ENCODE measurements at places on chromosomes 5 and 9.
A peak's percentile ranks its signal among the peaks of the same experiment; 100 is the strongest.

DNA sequence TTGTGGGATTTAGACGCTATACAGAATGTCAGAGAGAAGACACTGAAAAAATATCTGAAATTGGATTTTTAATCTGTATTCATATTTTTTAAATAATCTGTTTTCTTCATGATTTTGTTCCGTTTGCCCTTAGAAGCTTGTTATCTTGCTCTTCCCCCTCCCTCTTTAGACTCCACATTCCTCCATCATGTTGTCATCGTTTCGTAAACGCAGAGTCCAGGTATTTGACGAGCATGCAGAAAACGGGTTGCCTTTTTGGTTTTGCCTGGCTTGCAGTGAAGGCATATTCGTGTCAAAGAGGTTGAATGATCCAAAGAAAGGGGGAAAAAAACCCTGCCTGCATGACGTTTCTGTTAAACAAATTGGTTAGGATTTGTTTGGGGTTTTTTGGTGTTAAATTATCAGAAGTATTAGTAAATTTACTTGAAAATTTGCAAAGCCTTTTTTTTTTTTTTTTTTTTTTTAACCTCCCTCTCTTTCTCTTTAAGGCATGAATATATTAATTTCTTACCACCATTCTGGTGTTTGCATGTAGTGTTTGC, 2.9 kb downstream of the SPTAN1 start:
- DNase-seq: no peak

- DNase-seq: peak; percentile 82
These were observed 134.4 kb downstream of the AOPEP start for GRCh38 chr9:94860678-94861588.

GRCh38 chr9:137487454-137488326, 28.6 kb upstream of the NSMF start:
- peak; percentile 89 for DNase-seq

GRCh38 chr9:123044586-123044985, 11.1 kb downstream of the GPR21 start:
- no peak for DNase-seq

- DNase-seq: peak; percentile 47
These were observed 14.2 kb upstream of the CCDC180 start for GRCh38 chr9:97293207-97293721.

DNA sequence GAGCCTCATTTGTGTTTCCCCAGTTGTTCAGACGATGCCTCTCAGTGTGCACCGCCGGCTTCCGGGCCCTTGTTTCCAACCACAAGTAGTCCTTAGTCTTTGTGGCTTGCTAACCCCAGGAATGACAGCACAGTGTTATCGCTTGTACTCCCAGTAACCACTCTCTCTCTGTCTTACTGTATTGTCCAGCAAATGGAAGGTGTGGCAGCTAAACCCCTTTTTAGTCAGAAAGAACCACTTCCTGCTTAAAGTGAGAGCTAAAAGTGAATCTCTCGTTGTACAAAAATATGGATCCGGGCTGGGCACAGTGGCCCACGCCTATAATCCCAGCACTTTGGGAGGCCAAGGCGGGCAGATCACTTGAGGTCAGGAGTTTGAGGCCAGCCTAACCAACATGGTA, 61.3 kb downstream of the ENC1 start:
- DNase-seq: no peak

GRCh38 chr5:134851307-134851923, 5.6 kb downstream of the C5orf24 start:
- no peak for DNase-seq

DNA sequence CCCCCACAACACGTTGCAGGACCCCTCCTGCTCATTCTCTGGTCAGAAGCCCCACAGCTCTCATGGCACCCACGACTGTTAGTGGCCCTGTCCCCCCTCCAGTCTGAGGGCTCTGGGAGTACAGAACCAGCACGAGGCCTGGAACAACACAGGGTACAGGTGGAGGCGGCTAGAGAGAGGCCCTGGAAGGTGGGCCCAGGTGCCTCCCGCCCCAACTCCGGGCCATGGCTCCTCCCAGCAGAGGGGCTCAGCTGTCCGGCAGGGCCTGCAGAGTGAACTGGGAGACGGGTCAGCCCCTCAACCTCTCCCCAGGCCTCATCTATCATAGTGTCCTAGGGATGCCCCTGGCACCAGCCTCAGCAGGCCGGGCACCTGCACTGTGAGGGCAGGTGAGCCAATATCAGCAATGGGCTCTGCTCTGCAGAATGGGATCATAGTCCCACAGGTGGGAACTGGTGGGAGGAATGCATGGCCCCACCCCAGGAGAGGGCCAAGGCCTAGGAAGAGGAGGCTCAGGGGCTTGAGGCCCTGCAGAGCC, 58.6 kb downstream of the BARX1 start:
- DNase-seq: no peak

All from NCI-H510A treated with DMSO at 0.1 percent for 48 hours (cell line).